ENCODE measurements at places on chromosomes 3 and 15. TPM values are rescaled to one million over a fixed set of nuclear protein-coding genes. Genes with fewer than 3 reads are reported as not detected.

The CFAP100 gene
- not detected for total RNA-seq

The SLC6A20 gene
- total RNA-seq: not detected

The CIDEC gene
- total RNA-seq: 92.0 TPM

The TUSC7 gene
- not detected for total RNA-seq

The IMPG2 gene
- 0.17 TPM for total RNA-seq

The TTC21A gene
- total RNA-seq: 2.5 TPM

The FBXL22 gene
- 0.12 TPM for total RNA-seq

The FAM107A gene
- 2.6 TPM for total RNA-seq

The PIF1 gene
- total RNA-seq: 4.5 TPM

The ZNF770 gene
- 13.3 TPM for total RNA-seq

The NR2E3 gene
- not detected for total RNA-seq

The TRIM71 gene
- 1.5 TPM for total RNA-seq

The SGO1 gene
- total RNA-seq: 0.47 TPM

The VILL gene
- total RNA-seq: 7.0 TPM

The CYP1A2 gene
- not detected for total RNA-seq

The SPTBN5 gene
- under 0.01 TPM for total RNA-seq

The ALPK3 gene
- total RNA-seq: 0.12 TPM

The BCL2A1 gene
- 0.12 TPM for total RNA-seq

The AP3B2 gene
- total RNA-seq: 0.47 TPM

The SPRED1 gene
- 15.5 TPM for total RNA-seq

The GOLGA6B gene
- not detected for total RNA-seq

The NMNAT3 gene
- total RNA-seq: 1.0 TPM

The AGBL1 gene
- total RNA-seq: not detected

The TERC gene
- 147 TPM for total RNA-seq

The GALNT15 gene
- 1.3 TPM for total RNA-seq

The PLSCR2 gene
- total RNA-seq: not detected

The KLHL6 gene
- total RNA-seq: not detected

The TPRG1 gene
- 0.47 TPM for total RNA-seq

The CPLX3 gene
- not detected for total RNA-seq

The FRG2C gene
- not detected for total RNA-seq

The C2CD4A gene
- total RNA-seq: 0.12 TPM

The ALDH1L1 gene
- 4.9 TPM for total RNA-seq

The OR5K2 gene
- not detected for total RNA-seq

The ADAMTS9 gene
- total RNA-seq: 5.9 TPM

The FMN1 gene
- 0.23 TPM for total RNA-seq

The SMAD6 gene
- total RNA-seq: 16.0 TPM

The CGNL1 gene
- 10.2 TPM for total RNA-seq

The MAP1A gene
- total RNA-seq: 25.5 TPM

The ADAMTSL3 gene
- 4.2 TPM for total RNA-seq

The GRK7 gene
- not detected for total RNA-seq

The DENND6A gene
- 7.9 TPM for total RNA-seq

The CKMT1B gene
- not detected for total RNA-seq

The CCNB2 gene
- total RNA-seq: 4.9 TPM

The TMCO5A gene
- total RNA-seq: not detected

The RPS27L gene
- 101 TPM for total RNA-seq

The USP4 gene
- total RNA-seq: 8.5 TPM

The DISP2 gene
- total RNA-seq: 0.23 TPM

The CCR8 gene
- not detected for total RNA-seq

The TRPM7 gene
- 51.8 TPM for total RNA-seq

The ALG3 gene
- total RNA-seq: 65.7 TPM

Data from pericardium fibroblast (primary cell).